ENCODE measurements at places on chromosomes 7 and 10.

DNA sequence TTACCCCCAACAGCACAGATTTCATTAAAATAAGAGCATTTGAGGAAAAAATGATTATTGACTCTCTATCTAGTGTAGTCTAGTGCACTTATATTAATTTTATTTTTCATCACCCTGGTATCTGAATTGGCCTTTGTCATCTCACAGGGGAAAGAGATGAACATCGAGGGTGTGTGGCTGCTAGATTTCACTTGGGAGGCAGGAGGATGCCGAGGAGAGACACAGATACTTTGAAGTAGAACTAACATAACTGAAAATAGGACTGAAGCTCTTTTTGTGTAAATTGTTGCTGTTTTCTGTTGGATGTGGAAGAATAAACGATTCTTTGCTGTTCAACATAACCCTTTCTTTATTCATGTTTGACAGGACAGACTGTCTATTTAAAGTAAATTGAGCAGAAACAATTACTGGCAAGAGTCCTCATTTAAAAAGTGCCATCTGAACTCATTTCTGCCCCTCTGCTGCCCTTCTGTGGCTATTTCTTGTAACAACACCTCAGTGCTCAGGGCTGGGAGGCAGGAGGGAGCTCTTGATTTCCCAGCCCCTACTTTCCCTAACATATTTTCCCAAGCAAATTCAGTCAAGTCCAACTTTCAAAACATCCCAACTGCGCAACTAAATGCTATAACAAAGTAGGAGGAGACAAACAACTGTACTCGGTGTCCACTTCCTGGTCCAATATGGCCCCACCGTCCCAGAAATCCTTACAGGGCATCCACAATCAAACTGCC is 15.6 kb downstream of the LYZL1 start:
- H3K36me3 ChIP-seq, result no peaks in the 10 kb centered on the region
- no peak overlapping the region for H3K4me3 ChIP-seq
- no peak overlapping the region for H3K27ac ChIP-seq
- peaks cover 3% of the 10 kb centered on the region for H3K4me1 ChIP-seq
- peak; percentile 81 for DNase-seq

DNA sequence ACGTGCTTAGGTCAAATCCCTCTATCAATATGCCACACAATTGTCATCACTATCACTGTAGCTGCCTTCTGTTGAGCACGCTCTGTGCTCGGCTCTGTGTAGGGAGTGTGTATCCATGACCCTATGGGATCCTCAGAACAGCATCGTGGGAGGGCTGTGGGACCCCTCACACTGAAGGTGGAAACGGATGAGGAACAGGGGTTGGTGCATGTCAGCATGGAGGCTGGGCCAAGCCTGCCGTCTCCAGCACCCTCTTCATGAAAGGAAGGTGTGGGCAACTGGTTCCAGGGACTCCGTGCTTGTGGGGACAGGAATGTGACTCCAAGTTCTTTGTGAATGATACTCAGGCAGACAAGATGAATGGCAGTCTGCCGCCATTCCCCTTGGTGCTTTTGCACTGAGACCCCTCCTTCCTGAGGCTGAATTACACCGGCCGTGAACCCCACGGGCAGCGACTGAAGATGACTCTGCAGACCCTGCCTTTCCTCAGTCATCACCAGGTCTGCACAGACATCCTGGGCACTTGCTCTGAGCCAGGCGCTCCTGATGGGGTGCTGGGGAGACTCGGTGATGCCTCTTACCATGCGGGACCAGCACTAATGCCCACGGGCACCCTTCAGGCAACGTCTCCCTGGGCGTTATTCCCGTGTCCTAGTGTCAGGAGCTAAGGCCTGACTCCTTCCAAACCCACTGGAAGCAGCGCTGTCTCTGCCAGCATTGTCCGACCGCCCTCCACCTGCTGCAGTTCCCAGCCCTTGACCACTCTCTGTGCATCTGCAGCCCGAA is 495.2 kb downstream of the TCERG1L start:
- no peaks in the 10 kb centered on the region for H3K27me3 ChIP-seq
- H3K4me3 ChIP-seq, result no peak overlapping the region
- no peak for DNase-seq

DNA sequence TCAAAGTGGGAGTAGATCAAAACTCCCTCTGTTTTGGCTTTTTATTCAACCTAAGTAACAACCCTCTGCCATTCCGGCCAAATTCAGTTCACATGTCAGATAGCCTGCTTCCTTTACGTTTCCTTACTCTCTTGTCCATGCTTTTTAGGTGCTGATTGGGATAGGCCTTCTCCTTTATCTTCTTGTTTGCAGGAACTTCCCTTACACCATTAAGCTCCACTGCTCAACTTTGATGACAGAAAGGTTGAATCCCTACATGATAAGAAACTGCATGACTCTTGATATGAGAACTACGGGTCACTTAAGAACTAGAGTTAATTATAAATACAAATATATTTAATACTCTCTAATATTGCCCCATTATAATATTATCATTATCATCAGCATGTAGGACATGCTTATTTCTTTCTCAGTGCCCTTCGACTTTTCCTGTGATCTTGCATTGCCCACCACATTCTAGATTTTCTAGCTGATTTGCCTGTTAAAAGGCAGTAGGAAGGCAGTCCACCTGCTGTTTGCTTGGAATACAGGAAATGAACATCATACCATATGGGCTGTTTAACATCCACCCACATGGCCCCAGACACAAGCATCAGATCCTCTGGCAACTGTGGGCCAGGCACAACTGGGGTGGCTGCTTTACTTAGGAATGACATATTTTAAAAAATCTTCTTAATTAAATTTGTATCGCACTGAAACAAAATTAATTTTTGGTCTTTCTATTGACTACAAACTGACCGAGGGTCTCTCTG is 59.7 kb upstream of the CCDC6 start:
- no peak overlapping the region for H3K4me3 ChIP-seq
- H3K27ac ChIP-seq, result no peak overlapping the region
- DNase-seq, result no peak
- H3K27me3 ChIP-seq, result no peaks in the 10 kb centered on the region

DNA sequence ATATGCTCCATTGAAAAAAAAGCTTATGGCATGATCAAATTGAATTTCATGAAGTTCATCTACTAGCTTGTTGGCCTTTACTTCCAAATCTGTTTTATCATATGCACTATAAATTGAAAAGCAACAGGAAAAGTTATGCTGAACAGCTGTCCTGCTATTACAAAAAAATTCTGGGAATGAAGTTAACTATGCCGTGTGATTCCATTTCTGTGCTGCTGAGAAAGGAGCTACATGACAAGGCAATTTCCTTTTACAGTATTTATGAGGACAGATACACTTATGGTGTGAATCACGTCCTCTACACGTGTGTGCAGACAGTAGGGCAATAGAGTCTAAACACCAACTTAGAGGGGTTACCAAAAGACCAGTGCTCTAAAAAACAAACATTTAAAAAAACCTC is 426.5 kb upstream of the AKR1E2 start:
- no peak overlapping the region for H3K4me3 ChIP-seq
- H3K36me3 ChIP-seq, result no peaks in the 10 kb centered on the region
- H3K27ac ChIP-seq, result no peak overlapping the region
- no peaks in the 10 kb centered on the region for H3K4me1 ChIP-seq

DNA sequence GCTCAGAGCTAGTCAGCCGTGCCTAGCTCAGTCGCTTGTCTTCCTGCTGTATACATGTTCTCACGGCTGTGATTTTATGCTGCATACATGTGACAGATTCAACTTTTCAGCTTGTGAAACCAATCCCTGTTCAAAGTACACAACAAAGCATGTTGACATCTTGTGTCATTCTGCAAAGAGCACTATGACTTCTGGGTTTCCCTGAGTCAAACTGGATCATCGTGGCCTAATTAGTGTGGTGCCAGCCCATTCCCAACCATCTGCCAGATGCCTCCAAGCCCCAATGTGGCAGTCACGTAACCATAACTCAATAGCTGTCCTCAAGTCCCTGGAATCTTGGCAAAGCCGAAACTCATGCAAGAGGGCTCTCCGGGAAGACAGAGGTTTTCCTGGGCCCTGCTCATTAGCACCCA is 144.8 kb downstream of the MYOF start:
- H3K4me3 ChIP-seq, result no peak overlapping the region
- no peaks in the 10 kb centered on the region for H3K27me3 ChIP-seq
- H3K4me1 ChIP-seq, result no peaks in the 10 kb centered on the region

GRCh38 chr7:36979810-36980248 is 255.5 kb upstream of the AOAH start:
- DNase-seq, result no peak
- no peaks in the 10 kb centered on the region for H3K27me3 ChIP-seq
- H3K27ac ChIP-seq, result no peak overlapping the region
- no peak overlapping the region for H3K4me3 ChIP-seq

- no peaks in the 10 kb centered on the region for H3K4me1 ChIP-seq
- no peaks in the 10 kb centered on the region for H3K27me3 ChIP-seq
- peak overlapping the region; percentile 58 for H3K27ac ChIP-seq
Observed at GRCh38 chr10:76150139-76150875, 718.9 kb downstream of the LRMDA start.

DNA sequence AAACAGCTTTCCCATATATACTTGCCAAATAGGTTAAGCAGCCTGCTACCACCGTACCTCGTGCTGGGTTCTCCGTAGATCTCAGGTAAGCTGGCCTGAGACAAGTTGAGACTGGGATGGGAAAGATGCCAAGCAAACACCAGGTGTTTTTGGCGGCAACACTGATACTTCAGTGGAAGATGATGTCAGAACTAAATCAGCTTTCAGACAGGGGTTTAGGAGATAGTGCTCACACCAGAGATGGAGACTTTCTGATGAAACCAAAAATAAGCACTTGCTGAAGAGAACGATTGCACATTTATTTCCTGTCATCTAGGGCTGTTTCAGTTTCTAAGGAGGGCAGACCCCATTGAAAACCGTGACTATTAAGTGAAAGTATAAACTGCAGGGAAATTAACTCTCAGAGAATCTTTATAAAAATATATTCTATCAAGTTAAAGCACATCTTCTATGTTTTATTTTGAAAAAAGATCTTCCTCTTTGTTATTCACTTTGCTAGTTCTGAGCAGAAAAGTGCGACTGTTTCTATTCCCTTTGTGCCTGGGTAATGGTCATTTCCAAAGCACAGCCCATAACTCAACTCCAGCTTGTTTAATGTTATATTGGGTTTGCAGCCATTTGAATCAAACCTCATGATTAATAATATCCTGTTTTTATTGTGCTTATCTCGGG is 149.9 kb downstream of the CPED1 start:
- H3K36me3 ChIP-seq, result peaks cover 28% of the 10 kb centered on the region
- no peak for DNase-seq
- H3K27me3 ChIP-seq, result no peaks in the 10 kb centered on the region
- H3K27ac ChIP-seq, result no peak overlapping the region
- no peak overlapping the region for H3K4me3 ChIP-seq

- H3K27me3 ChIP-seq, result no peaks in the 10 kb centered on the region
- peaks cover 9% of the 10 kb centered on the region for H3K36me3 ChIP-seq
- no peak overlapping the region for H3K27ac ChIP-seq
- no peak overlapping the region for H3K4me3 ChIP-seq
- H3K4me1 ChIP-seq, result no peaks in the 10 kb centered on the region
Observed at GRCh38 chr10:97226398-97226797, 40.6 kb upstream of the SLIT1 start.

DNA sequence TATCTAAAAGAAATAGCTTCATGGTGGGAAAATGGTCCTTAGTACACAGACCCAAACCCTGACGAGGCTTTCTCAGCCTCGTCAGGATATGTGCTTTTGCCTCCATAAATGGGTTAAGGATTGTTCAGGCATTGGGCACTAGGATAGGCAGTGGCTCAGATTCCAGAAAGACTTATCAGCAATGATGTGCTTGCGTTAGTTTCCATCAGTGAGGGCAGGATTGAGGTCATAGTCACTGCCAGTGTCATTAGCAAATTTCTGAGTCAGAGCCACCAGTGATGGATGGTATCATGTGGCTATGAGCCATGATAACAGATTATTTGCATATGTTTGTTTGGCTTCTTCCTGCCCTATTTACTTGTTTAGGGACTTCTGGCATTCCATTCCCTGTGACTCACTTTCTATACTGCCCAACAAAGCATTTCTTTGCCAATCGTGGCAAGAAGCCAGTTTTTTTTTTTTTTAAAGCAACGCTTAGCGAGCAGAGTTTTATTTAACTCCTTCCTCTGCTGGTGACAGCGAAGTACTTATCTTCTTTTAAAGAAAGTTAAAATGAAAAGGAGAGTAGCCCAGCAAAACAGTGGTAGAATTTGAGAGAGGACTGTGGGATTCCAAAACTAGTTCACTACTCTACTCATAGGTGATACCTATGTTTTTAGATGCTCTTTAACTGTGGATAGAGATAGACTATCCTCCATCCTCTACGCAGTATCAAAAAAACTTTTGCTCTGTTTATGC is 44.4 kb downstream of the MYPN start:
- H3K4me3 ChIP-seq, result peak overlapping the region; percentile 16
- H3K27ac ChIP-seq, result peak overlapping the region; percentile 51
- H3K36me3 ChIP-seq, result no peaks in the 10 kb centered on the region
- DNase-seq, result peak; percentile 11

DNA sequence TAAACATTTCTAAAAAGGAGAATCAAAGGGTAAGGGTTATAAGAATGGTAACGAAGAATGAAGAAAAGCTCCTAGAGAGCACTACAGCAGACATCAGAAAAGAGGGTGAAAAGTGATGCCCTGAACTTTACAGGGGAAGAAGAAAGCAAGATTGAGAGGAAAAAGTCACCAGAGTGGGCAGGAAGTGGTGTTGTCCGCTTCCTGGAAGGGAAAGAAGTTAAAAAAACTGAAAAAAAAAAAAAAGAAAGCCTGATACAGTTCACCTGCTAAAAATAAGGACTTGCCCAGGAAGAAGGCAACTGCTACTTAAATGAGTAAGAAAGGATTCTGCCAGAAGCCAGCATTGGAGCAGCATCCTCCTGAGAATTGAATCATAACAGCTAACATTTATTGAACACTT is 330.1 kb upstream of the PHF14 start:
- no peaks in the 10 kb centered on the region for H3K36me3 ChIP-seq
- DNase-seq, result no peak
- H3K27me3 ChIP-seq, result no peaks in the 10 kb centered on the region

DNA sequence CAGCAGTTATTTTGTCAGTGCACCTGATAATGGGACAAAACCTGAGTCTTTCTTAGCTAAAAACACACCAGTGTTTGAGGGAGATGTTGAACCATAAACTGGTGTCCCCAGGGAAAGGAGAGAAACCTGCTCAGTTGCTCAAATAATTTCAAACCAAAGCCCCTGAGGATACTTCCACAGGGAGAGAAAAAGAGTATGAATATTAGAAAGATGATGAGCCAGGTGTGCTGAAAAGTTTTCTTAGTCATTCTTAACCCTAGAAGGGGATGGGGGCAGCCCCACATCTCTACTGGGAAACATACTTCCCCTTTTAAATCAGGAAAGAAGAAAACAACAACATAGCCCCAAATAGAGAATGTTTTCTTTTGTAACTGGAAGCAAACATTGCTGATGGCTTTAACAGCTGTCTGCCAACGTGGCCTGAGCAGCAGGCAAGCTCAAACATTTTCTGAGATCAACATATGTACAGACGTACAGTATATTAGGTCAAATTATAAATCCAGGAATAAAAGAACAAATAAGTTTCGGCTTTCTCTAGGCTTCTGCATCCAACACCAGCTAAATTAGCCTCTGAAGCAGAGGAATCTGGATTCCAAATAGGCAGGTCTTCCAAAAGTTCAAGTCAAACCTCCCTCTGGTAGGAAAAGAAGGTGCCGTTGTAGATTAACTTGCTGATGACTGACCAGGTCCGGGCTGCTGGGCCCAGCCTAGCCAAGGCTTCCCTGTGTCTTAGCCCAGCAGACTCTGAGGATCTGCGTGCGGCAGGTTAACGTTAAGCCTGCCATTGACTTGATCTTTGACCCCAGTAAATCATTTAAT is 30.5 kb upstream of the FBXW4 start:
- no peak overlapping the region for H3K27ac ChIP-seq
- H3K4me1 ChIP-seq, result no peaks in the 10 kb centered on the region
- no peak overlapping the region for H3K4me3 ChIP-seq
- H3K27me3 ChIP-seq, result no peaks in the 10 kb centered on the region
- H3K36me3 ChIP-seq, result no peaks in the 10 kb centered on the region
- DNase-seq, result no peak

All from ascending aorta (tissue), 2 donors.